ENCODE measurements at places on chromosomes 4 and X.

DNA sequence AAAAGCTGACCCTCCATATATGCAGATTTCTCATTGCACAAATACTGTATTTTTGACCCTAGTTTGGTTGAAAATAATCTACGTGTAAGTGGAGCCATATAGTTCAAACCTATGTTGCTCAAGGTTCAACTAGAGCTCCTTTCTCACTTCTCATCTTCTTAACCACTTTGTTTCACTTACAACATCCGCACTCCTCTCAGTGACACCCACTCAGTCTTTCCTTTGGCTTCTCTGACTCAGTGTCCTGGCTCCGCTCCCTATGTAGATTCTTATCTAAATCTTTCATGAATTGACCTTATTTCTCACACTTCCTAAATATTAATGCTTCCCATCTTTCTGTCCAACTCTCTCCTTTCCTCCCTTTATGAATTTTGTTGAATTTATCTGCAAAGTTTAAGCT, 32.9 kb upstream of the DKK2 start:
- no peak for DNase-seq

DNA sequence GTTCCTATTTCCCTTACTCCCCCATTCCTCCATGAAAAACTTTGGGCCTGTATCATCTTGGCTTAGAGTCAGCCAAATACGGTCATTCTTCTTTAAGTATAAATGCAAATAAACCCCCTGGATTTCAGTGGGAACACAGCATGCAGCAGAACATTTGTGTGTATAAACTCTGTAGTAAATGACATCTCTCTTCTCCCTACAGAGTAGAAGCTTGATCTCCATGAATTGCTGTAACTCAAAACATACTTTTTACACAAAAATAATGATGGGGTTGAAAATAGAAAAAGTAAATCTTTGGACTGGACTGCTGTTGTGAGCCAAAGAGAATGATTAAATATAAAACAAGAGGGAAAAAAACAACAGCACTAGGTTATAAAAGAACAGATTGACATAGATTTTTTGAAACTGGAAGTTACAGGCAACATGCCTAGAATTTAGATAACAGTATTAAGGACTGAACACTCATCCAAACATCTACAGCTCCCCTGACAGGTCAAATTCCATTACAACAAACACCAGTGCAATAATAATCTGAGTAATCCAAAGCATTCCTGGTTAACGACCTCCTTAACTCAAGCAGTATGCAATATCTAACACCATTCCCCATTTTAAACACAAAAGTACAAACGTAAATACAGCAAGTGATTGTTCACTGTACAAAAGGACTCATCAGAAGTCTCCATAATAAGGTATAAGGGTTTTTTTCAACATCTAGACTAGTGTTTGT, 30.7 kb downstream of the TSPAN5 start:
- DNase-seq, result no peak

GRCh38 chr4:3202836-3203820, 45.8 kb upstream of the MSANTD1 start:
- peak; percentile 36 for DNase-seq

DNA sequence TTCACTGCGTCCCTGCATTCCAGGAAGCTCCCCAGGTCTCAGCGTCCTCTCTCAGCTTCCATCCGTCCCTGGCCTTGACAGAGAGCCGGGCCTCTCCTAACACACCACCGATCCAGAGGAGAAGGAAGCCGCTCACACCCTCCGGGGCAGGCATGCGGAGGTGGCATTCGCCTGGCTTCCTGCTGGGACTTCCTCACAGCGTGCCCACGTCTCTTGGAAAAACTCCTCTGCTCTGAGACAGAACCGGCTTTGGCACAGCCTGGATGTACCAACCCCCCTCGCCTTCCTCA, 3.2 kb downstream of the CTAG2 start:
- no peak for DNase-seq

DNA sequence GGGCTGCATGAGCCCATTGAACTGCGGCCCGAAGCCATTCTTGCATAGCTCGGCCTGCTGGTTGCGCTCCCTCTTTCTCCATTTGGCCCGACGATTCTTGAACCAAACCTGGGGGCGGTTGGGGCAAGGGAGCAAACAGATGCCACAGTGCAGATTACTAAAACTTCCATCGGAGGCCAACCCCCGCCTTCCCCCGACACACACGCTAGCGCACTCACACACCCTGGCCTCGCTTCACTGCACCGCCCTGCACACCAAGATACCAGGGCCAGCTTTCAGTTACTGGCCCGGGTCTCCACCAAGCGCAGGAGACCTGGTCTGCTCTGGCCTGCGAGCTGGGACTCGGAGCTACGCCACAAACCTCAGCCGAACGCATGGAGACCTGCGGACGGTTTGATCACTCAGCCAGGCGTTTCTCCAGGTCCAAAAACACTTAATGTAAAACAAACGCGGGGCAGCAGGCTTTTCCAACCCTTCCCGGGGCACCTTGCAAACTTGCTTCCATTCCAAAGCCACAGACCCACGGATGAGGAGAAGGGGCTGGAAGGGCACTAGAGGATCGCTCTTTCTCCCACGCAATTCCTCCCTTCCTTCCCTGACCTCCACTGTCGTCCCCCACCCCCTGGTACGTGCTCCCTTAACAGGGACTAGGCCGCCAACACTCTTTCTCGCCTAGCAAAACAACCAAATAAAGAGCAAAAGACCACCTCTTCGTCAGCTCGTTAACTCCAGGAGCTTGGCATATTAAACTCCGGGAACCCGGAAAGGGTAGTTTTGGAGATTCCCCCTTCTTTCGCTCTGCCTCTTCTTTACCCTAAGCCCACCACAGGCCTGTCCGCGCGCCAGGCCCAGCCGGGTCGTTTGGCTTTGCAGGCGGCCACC, 4.1 kb downstream of the PITX2 start:
- no peak for DNase-seq

DNA sequence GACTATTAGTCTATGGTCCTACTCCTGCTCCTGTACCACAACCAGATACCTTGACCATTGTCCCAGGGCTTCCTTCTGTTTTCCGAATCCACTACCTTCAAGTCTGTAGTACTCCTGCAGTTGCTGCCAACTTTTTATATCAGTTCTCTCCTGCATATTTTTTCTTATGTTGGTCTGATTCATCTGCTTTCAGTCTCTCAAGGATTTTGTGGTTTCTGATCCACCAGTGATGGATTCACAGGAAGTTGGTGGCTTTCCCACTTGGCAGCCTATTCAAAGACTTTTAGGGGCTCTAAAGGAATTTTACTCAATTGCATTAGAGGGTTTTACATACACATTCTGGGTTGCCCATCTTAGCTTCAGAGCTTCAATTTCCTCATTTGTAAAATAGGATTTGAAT, 23.6 kb downstream of the KIF4A start:
- DNase-seq, result no peak

DNA sequence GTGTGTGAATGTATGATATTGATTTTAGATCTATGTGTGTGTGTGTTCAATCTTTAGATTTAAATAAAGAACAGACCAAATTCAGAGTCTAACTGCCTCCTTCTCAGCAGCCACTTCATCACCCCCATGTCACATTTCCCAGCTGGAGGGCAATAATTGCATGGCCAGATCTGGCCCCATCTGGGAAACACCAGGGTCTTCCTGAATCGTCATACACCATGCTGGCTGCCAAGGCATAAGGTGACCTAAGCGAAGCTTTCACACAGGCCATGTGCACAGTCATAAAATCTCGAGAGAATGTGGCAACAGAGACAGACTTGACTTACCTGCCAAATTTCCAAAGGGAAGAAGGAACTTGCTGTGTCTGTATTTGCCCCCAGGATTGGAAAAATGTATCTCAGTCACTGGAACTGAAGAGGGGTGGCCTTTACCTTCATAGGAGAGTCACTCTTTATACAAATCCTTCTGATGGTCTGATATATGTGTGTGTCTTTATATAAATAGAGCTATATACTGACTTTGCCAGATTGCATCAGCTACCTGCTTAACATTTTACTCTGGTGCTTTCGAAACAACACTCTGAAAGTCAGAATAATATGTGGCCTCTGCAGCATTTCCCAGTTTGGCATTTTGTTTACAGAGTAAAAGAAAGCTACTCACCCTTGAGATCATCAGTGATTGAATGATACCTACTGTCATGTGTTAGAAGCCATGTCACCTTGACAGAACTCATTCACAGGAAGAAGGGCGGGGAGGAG, at the start of gene PLAC1:
Gene PLAC1, minus strand, starts transcription at position 470 of the 758 bp plus-strand sequence. CDS start 91,789 bp downstream, outside the sequence.
- no peak for DNase-seq

GRCh38 chr4:3288571-3289094, 4.2 kb upstream of the RGS12 start:
- DNase-seq, result no peak

GRCh38 chrX:8034058-8034457, 106.8 kb upstream of the PNPLA4 start:
- DNase-seq, result no peak

GRCh38 chrX:155745792-155746191, 133.0 kb upstream of the TMLHE start:
- DNase-seq, result no peak

GRCh38 chr4:89493367-89493766, 185.8 kb upstream of the GPRIN3 start:
- DNase-seq, result no peak

DNA sequence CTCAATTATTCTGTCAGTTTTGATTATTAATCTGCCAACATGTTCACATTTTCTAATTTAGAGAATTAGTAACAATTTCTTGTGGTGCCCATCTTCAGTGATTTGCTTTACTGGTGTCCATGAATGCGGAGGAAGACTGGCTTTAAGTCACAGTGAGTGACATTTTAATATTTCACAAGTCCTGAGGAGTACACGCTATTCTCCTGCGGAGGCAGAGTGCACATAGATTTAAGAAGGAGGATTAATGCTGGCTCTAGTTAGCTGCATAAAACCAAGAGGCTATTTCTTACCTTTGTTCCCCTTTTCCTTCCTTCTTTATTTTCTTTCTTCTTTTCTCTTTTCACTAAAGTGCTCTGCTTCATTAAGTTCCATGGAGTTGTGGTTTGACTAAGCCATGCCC, 495.2 kb upstream of the IGFBP7 start:
- no peak for DNase-seq

DNA sequence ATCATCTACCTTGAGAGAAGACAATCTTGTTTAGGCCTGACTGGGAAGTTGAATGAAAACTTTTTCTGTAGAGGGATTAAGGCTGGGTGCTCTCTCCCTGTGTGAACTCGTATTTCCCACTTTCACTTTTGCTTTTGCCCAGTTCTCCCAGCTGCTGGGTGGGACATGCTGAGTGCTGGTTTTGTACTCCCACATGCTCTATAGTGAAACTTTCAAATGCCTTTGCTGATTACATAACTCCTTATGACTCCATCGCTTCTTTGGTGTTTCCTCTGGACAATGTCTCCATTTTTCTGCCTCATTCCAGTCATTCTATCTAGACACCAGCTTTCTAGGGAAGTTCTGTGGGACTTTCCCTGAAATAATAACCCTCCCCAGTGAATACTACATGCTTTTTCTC, 100.5 kb downstream of the CLNK start:
- DNase-seq, result no peak

- no peak for DNase-seq
These were observed 54.9 kb downstream of the REELD1 start for GRCh38 chr4:146269228-146269653.

DNA sequence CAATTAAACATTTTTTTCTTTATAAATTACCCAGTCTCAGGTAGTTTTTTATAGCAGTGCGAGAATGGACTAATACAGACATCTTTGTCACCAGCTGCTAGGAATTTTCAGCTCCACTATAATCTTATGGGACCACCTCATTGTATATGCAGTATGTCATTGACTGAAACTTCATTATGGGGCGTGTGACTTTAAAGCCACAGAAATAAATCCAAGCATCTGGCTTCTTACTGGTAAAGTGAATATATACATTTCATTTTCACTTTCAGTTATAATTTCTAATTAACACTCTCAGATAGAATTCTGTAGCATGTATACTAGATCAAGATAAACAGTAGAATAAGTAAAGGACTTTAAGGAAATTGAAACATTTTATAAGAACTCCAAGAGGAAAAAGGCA, 21.9 kb downstream of the IL15 start:
- no peak for DNase-seq

DNA sequence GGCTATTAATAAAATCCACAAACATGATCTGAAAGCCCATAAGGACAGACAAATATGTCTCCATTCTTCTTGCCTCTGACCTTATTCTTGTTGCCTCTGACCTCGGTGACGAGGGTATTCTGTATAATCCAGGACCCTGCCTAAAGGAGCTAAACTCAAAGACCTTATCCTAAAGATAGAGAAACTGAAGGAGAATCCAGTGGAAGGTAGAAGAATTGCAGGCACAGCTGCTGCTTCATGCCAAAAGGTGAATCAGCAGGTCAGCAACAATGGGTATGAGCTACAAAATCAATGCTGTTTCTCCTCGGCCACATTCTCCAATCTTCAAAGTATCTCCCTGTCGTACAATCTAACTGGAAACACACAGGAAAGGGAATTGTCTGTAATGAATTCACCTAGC, 71.4 kb downstream of the INTS6L start:
- no peak for DNase-seq

- no peak for DNase-seq
These were observed 246.3 kb upstream of the ANKRD50 start for GRCh38 chr4:124958847-124959246.

- DNase-seq, result peak; percentile 35
These were observed 33.3 kb downstream of the CPLX1 start for GRCh38 chr4:792626-793092.

DNA sequence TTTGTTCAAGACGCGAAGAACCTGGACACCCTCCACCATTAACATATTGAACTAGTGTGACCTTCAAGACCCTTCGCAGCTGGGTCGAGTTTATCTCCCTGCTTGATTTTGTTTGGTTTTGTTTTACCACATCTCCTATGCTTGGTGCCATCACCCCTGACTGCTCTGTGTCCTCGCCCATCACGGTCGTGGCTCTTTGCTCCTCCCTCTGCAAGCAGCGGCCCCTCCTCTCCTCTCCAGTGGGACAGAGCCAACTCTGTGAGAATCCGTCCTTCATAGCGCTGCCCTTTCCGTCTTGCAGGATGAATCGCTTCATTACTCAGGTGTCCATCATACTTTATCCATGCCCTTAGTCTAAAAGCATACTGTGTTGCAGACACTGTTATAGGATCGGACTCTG, 9.1 kb upstream of the FAM149A start:
- no peak for DNase-seq

DNA sequence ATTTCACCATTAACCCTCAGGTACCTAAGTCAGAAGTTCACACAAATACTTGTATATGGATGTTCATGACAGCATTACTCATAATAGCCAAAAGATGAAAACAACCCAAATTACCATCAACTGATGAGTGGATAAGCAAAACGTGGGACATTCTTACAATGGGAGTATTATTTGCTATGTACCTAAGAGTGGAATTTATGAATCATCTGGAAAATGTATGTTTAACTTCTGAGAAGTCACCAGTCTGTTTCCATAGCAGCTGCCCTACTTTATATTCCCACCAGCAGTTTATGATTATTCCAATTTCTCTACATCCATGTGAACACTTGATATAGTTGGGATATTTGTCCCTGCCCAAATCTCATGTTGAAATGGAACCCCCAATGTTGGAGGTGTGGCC, 1478.9 kb downstream of the PCDH19 start:
- DNase-seq, result no peak

Data from CD4-positive, alpha-beta T cell treated with Interleukin-4 for 1 hour (primary cell).